ENCODE measurements at places on chromosomes 2 and 18.

DNA sequence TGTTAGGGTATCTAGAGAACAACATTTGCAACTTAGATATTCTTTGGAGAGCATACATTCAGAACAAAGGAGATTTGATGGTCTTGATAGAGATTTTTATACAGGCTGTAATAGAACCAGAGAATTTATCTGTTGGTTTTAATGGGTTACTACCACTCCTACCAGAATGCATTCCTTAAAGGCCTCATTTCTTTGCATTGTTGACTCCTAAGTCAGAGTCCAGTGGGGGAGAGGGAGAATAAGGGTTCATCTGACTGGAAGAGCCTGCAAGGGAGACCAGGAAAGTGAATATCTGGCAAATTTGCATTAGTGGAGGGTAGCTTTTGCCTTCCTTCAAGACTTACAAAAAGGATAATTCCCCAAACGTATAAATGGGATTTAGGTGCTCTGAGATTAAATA is 29.7 kb downstream of the AGPS start:
- no peak for DNase-seq

- DNase-seq = no peak
Measured at GRCh38 chr2:85802354-85803103, 48.7 kb downstream of the ATOH8 start.

DNA sequence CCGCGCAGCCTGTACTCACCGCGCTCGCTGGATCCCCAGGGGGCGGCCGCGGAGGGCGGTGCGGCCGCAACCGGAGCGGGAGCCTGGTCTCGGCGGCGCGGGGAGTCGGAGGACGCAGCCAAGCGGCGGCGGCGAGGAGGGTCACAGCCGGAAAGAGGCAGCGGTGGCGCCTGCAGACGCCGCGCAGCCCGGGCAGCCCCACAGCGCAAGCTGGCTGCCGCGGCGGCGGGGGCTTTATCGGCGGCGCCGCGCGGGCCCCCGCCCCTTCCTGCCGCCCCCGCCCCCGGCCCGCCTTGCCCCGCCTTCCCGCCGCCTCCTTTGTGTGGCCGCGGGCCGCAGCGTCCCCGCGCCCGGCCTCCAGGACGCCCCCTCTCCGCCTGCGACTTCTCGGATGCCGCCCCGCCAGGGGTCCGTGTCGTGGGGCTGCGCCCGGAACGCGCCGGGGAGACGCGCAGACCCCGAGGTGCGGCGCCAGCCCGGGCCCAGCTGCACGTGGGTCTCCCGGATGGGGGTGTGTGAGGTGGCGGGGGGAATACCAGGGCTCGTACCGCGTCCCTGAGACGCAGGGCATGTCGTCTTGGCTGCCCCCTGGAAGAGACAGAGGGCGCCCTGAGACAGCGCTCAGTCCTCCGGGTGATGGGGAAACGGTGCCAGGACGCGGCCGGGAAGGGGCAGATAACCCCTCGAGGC is at the start of gene SERPINE2:
SERPINE2 (minus strand) TSS at position 207 of the 690 bp plus-strand sequence. CDS start 37,386 bp downstream, outside the sequence.
- DNase-seq = peak; percentile 29

GRCh38 chr2:36858551-36859365 is 107.6 kb downstream of the STRN start:
- no peak for DNase-seq

DNA sequence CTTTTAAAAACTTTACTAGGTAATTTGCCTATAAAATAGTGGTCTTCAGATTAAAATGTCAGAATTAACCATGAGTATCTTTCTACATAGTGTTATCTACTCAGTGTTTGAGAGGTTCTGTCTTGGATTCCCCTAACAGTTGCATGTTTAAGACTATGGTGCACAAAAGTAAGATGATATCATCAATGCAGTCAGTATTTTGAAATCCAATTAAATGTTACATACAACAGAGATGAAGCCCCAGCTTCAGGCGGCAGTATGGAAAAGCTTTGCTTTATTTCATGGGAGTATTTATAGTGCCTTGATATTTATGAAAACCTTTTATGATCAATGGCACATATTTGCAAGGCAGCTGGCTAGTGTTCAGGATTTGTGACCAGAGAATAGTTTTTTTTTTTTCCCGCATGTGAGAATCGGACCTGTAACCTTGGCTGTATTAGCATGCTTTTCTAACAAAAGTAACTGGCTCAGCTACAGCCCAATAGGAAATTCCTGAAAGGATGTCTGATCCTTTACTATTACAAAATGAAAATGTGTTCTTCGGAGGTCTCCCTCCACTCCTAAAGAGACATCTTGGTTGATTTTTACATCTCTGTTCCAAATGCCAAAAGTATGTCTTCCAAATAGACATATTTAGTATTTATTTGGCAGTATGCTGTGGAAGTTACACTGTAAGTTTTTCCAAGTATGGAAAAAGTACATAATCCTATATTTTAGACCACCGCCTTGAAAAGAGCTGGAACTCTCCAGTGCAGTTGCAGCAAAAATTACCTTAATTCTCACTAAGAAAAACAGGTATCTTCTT is 319.3 kb upstream of the UBE2E3 start:
- no peak for DNase-seq

- no peak for DNase-seq
Measured at GRCh38 chr2:28507796-28508764, 12.2 kb downstream of the PLB1 start.

GRCh38 chr2:74414441-74414840 is 7.0 kb downstream of the C2orf81 start:
- no peak for DNase-seq

DNA sequence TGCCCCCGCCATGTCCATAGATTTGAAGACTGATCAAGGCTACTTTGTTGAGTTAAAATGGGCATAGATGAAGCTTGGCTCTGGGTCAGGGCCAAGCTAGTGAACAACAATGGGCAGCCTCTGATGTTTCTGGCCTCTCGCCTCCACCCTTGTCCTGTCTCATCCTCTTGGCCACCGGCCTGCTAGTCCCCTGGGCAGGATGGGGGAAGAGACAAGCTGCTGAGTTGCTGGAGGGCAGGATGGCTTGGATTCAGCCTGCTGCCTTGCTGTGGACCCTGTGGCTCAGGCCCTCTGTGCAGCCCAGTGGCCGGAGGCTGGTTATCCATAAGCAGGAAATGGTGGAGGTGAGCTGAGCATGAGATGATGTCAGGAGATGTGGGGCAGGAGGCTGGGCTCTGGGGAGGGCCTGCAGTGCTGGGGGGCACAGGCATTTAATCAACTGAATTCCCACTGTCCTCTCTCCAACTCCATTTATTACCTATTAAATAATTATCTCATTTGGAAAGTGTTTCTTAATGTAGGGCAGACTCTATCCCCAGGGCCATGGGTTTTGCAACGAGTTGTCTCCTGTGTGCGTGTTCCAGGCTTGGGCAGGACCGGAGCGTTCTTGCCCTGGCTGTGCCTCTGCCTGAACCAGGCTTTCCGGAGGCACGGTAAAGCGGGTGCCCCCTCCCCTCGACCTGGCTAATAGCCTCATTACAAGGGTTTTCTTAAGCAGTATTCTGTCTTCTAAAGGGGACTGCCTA is 122.9 kb downstream of the GLI2 start:
- no peak for DNase-seq

GRCh38 chr18:42706029-42706608 is 409.4 kb downstream of the RIT2 start:
- DNase-seq = no peak

DNA sequence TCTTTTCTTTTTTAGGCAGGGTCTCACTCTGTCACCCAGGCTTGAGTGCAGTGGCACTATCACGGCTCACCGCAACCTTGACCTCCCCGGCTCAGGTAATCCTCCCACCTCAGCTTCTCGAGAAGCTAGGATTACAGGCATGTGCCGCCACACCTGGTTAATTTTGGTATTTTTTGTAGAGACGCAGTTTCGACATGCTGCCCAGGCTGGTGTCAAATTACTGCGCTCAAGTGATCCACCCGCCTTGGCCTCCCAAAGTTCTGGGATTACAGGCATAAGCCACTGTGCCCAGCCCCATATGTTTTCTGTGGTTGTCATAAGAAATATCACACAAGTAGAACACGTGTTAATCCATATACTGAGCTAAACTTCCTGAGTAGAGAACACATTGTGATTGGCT is 14.6 kb downstream of the ENOSF1 start:
- no peak for DNase-seq

GRCh38 chr2:29983308-29983707 is 61.9 kb upstream of the ALK start:
- no peak for DNase-seq

DNA sequence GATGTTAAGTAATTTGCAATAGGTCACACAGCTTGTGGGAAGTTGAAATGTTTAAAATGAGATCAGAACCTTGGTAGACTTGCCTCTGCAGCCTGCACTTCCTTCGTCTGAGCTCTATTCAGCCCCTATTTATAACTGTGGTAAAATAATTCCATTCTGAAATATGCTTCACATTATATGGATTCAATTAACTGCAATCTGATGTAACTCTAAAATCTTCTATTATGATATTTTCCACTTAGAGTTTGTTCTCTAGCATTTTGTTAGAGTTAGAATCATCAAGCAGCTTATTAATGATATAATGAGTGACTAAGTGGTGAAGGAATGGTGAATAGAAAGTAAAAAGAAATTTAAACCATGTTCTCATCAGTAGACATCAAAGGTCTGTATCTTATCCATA is 139.6 kb upstream of the ARHGAP28 start:
- DNase-seq = no peak

DNA sequence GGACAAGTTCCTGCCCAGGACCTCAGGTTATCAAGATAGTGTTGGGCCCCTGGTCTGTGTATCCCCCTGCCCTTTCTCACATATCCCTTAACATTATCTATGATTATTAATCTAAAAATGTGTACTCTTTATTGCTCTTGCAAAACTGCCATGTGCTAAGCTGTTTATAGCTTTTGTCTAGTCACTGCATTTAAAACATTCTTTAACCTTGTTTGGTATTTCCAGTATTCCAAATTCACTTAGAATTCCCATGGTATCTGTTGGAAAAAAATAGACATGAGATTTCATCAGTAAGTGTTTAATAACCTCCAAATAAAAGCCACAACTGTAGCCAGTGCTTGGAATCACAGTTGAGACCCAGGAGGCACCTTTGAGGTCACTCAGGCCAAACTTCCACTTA is 16.2 kb upstream of the GLS start:
- no peak for DNase-seq

- DNase-seq = no peak
Measured at GRCh38 chr2:206597717-206598218, 44.5 kb upstream of the FAM237A start.

DNA sequence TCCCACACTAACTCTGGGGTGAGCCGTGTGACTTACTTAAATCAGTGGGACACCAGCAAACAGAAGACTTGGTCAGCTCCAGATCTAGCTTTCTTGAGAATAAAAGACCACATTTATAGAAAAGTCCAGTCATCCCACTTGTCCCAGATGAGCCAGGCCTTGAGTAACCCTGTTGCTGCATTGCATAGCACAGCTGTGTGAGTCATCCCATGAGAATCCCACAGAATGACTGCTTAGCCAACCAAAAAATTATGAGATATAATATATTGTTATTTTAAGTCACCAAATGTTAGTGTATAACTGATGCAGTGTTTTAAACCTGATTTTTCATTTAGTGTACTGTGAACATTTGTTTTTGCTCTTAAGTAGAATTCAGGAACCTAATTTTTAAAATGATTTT is 94.2 kb upstream of the FSHR start:
- no peak for DNase-seq

DNA sequence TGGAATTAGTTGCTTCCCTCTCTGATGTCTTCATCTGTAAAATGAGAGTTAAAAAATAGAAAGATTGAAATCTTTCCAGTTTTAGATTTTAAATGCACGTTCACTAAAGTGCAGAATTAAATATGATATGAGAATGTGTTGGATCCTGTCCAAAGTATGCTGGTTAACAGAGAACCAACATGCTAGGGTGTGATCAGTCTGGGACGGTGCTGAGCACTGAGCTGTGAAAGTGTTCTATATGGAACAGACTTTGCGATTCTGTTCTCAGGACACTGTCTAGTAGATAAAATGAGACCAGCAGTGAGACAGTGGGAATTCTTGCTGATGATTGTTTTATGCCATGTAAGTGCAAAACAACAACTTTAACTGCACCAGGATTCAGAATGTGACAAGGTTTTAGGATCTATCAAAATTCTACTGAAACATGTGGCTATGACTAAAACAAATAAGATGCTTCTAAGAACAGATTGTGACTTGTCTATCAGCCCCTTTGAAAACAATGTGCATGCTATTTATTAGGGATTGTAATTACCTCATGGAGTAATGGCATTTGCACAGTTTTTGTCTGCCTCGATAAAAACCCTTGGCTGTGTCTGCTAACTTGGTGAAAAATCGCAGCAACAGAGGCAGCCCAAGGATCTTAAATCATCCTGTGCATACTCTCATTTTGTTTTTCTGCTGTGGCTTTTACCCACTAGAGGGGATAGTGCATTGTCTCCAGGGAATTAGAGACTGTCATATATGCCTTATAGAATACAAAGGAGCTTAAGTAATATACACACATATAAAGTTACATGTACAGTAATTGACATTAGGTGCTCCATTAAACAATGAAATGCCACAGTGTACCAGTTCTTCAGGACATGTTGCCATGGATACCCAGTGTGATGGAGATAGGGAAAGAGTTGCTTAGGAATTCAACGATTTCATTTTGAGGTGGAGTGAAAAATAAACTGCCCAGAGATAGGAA is 55.1 kb downstream of the MAP3K20 start:
- no peak for DNase-seq

- no peak for DNase-seq
Measured at GRCh38 chr2:32960647-32961403, 14.1 kb downstream of the LTBP1 start.

GRCh38 chr2:67479261-67479660 is 82.1 kb downstream of the ETAA1 start:
- no peak for DNase-seq

Measured in activated CD4-positive, alpha-beta T cell treated with anti-CD3 and anti-CD28 coated beads for 24 hours (primary cell).